ENCODE measurements at places on chromosomes 4 and X.

DNA sequence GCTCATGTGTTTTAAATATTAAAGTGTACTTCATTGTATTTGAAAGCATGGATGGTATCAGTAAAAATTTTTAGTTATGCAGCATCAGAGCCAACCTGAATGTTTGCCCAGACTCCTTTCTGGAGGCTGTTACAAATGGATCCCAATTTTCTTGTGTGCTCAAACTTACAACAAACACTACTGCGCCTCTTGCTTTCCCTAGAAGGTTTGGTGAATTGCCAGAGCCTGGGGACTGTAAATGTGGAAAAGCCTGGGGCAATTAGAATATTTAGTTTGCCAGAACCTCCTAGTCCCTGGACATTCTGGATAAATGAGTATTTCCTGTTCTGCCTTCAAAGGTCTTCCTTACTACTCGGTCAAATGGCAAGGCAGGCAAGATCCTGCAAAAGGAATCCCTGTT lies 4.8 kb downstream of the CAPN6 start:
- DNase-seq = no peak

- DNase-seq = no peak
These were observed 193.9 kb downstream of the ANK2 start for GRCh38 chr4:113243312-113243711.

GRCh38 chr4:78621395-78621794 lies 69.8 kb downstream of the ANXA3 start:
- DNase-seq = no peak

DNA sequence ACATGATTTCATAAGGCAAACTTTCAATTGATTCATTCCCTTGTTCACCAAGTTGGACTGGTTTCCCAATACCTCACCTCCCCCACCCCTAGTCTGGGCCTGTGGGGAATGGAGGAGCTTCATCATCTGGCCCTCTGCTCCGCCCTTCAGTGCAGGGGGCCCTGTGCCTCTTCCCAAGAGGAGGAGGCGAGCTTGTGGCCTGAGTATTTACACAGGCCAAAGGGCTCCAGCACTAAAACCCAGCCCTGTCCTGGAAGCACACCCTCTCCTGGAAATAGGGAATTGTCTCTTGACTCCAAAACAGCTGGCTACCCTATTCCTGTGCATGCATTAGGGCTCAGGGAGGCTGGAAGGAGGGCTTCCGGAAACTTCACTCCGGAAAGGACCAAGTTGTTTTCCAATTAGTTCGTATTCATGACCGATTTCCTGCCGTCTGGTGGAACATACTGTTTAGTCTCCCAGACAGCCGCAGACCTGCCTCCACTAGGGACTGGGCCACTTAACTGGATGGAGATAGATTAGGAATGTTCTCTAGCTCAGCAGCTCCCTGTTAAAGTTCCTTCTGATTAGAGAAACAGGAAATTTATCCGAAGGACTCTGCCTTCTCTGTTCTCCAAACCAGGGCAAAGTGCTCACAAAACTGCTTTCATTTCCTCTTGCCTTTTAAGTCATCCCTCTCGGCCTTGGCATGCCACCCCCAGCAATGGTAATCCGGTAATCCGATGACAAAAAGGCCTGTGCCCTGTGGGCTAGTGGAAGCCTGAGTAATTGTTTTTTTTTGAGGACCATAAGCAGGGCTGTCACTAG lies 5.8 kb downstream of the SRPX2 start:
- DNase-seq = no peak

DNA sequence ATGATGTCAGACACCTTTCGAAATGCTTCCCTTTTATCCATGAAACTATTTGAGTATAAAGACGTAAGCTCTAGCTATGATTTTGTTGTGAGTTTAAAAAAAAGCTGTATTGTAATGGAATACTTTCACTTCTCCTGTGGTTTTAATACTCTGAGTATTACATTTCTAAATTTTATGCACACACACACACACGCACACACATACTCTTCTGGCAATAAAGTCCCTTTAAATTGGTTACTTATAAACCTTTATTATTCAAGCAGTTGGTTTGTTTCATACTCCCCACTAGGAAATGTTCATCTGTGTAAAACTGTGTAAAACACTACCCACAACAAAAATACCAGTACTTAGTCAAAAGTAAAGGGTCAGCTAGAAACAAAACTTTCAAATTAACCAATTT lies 18.2 kb downstream of the VAMP7 start:
- DNase-seq = no peak

- DNase-seq = no peak
These were observed 50.8 kb upstream of the NPFFR2 start for GRCh38 chr4:71980976-71981375.

DNA sequence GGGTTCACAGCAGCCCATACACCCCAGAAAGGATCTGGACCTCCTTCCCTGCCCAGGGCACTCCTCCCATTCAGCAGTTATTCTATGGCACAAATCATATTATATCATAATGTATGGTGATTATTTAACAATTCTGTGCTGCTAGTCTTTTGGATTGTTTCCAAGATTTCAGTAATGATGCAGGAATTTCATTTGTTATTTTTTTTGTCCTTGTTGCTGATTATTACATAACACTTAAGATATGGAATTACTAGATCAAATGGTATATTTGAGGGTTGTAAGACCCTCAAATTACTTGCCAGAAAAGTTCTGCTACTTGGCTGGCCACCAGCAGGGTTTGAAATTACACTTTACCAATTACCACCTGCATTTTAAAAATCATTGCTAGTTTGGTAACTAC lies 36.4 kb downstream of the QDPR start:
- no peak for DNase-seq

GRCh38 chr4:19583827-19584569 lies 667.7 kb upstream of the SLIT2 start:
- DNase-seq = no peak

- no peak for DNase-seq
These were observed 44.5 kb downstream of the DTHD1 start for GRCh38 chr4:36325926-36326325.

DNA sequence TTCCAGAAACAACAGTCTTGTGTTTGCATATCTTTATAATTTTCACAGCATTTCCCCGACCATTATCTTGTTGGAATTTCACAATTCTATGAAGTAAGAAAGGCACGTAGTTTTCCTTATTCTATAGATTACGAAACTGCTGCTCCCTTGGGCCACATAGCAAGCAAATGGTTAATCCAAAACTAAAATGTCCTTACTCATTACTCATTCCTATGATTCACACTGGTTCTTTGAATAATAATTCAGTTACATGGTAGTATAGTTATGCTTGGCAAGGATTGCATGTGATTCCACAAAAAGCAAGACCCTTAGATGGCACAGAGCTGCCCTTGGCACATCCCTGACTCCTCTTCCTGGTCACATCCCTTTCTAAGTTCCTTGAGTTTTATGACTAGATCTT lies 51.2 kb downstream of the OR13H1 start:
- no peak for DNase-seq

Data from activated T-helper 1 cell treated with anti-CD3 and anti-CD28 coated beads, Interleukin-2, amount 50 U/mL, for 16 hours (primary cell).